ENCODE measurements at places on chromosomes 2 and 18.
A peak's percentile ranks its signal among the peaks of the same experiment; 100 is the strongest.

- no peak for DNase-seq
Measured at GRCh38 chr2:216312441-216312840, 59.8 kb downstream of the MARCHF4 start.

- DNase-seq, result no peak
Measured at GRCh38 chr2:26530696-26531095, 52.8 kb upstream of the OTOF start.

GRCh38 chr2:188984065-188984491, 9.9 kb downstream of the COL3A1 start:
- no peak for DNase-seq

DNA sequence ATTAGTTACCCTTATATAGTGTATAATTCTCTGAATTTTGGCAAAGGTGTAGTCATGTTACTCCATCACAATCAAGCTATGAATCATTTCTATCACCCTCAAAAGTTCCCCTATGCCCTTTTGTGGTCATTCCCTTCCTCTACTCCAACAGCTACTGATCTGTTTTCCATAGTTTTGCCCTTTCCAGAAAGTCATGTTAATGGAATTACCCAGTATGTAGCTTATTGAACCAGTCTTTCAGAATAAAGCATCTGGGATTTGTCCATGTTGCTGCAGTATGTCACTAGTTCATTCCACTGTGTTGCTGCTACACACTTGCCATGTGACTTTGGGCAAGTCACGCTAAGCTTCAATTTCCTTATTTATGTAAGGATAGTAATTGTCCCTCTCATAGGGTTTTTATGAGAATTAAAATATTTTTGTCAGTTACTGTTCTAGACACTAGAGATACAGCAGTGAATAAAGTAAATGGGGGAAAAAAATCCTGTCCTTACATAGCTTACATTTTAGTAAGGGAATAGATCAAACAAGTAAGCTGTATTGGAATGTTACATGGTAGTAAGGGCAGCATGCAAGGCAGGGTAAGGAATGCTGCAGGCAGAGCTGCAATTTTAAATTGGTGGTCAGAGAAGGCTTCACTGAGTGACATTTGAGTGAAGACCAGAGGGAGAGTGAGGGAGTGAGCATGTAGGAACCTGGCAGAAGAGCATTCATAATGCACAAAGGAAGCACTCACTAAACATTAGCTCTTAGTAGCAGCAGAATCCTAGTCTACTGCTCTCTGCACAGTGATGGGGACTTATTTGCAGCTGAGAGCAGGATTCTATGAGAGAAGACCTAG, 80.3 kb upstream of the TSPYL6 start:
- DNase-seq, result no peak

DNA sequence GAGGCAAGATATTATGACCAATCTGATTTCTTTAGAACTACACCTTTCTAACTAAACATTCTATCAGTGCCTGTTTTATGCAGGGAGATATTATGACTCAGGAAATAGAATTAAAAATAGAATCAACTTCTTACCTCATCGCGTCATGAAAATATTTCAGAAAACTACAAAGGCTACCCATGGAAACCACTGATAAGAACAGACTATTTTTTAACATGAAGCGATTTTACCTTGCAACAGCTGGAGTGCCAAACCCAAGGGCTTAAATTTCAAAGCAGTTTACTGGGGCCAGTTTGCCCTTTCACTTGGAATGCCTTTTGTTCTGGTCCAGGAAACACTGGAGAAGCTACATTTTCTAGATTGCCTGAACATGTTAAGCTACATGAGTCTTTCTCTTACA, 304.8 kb upstream of the CCDC68 start:
- no peak for DNase-seq

- DNase-seq, result no peak
Measured at GRCh38 chr18:74200780-74201179, 52.5 kb downstream of the TIMM21 start.

DNA sequence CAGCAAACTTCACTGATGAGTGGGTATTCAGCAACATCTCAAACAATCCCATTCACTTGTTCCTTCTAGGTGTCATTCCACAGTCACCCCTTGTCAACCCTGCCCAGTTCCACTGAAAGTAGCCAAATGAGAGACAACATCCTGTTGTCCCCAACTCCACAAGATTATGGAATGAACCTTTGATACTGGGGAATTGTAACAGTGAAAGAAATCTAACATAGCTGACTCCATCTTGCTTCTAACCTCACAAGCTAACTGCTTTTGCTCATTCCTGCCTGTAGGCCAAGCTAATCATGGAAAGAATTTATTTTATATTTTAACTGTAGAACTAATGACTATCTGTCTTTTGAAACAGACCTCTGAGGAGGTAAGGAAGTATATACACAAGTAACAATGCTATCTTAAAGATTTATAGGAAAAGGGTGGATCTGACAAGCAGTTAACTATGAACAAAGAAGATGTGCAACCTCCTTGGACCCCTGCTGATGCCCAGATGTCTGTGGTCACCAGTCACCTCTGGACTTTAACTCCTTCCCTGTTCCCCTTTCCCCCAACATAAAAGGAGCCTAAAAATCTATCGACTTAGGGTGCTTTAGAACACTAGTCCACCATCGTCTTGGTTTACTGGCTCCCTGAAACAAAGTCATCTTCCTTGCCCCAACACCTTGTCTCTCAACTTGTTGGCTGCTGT, 6.9 kb upstream of the ANXA4 start:
- DNase-seq, result no peak

DNA sequence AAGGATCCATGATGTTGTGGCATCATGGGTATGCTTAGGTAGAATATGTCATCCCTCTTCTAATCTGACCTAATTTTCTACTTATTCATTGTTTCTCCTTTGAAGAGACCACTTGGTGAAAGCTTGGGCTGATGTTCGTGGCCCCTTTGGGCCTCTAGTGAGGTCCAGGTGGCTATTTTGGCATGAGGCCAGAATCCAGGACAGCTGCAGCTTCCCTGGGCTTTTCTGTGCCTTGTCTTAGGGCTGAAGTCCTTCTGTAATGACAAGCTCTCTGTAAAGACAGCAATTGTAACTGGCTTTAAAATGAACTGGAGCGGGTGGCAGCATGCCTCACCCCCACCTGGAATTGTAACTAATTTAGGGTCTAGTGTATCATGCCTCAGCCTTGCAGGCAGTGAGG, 15.6 kb upstream of the MC2R start:
- no peak for DNase-seq

DNA sequence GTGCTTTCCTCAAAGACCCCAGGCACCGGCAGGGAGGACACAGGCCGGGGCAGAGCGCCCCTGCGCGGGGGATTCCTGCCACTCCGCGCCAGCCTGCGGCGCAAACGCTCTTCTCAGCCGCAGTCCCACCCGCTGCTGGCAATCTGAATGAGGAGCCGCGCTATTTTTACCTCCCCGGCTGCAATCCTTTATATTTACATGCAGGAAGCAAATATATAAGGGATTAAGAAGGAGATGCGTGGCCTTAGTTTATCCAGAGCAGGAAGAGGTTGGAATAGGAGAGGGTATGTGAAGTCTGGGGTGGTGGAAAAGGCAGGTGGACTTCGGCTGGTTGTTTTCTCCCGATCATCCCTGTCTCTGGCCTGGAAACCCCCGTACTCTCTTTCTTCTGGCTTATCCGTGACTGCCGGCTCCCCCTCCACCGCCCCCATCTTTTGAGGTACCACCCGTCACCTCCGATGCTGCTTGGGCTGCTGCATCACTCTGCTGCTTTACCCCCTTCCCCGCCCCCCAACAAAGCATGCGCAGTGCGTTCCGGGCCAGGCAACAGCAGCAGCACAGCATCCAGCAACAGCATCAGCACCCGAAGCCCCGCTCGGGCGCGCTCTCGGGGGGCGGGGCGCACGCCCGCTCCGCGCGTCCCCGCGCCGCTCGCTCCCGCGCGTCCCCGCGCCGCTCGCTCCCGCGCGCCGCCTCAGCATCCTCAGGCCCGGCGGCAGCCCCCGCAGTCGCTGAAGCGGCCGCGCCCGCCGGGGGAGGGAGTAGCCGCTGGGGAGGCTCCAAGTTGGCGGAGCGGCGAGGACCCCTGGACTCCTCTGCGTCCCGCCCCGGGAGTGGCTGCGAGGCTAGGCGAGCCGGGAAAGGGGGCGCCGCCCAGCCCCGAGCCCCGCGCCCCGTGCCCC, at the start of gene ADAM23:
TSS of gene ADAM23 (plus strand) at position 700 of the 902 bp plus-strand sequence. CDS start 335 bp downstream, outside the sequence.
- peak; percentile 69 for DNase-seq

- no peak for DNase-seq
Measured at GRCh38 chr18:50654658-50655550, 95.0 kb downstream of the MAPK4 start.

DNA sequence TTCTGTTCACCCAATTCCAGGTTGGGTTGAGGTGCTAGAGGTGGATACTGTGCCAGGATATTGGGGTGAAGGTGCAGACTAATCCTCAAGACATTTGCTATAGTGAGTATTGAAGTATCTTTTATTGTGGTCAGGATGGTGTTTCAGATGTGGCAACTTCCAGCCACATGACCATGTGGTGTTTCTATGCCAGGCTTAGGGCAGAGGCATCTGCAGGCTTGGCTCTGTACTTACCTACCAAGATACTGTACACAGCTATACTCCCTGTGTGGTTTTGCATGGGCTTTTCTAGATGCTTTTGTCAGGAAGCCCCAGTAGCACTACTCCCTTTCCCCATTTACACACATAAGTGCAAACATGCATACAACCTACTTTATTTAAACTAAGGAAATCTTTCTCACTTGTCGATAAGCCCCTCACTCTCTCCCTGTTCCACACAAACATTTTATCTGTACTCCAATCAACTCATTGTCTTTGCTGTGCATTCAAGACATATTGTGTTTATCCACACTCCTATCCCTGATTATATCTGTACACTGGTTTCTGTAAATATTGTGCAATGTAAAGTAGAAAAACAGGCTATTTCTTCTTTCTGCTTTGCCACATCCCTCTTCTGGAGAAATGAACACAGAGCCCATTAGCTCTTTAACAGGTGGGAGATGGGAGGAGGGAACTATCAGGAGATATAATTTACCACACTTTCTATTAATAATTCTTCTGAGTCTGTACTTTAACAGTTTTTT, 12.3 kb downstream of the ARL6IP6 start:
- no peak for DNase-seq
